Stimulated activated CD8-positive, alpha-beta memory T cell treated with anti-CD3 and anti-CD28 coated beads, Interleukin-2, amount 100 ng/mL, for 48 hours (primary cell): ENCODE measurements at places on chromosomes 1 and 21.

- DNase-seq = no peak
Observed at GRCh38 chr1:67342076-67342890, 34.6 kb downstream of the IL12RB2 start.

DNA sequence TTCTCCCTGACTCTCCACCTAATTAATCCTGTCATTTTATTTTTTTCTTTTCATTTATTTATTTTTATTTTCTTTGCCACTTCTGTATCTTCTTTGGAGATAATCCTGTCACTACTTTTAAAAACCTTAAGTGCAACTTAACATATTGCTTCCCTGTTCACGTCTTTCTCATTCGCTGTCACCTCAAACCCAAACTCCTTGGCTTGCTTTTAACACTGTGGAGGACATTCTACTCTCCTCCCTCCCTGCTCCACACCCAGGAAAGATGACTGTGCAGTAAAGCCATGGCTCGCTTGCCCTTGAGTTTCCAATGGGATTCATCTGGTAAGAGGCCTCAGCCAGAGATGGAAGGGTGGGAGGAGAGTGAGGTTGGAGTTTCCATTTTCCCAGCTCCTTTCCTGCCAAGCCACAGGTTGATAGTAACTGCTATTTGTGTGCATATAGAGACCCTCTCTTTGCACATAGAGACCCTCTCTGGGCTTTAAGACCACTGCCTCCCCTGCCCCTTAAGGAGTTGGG lies 6.4 kb upstream of the BRWD1 start:
- no peak for DNase-seq

DNA sequence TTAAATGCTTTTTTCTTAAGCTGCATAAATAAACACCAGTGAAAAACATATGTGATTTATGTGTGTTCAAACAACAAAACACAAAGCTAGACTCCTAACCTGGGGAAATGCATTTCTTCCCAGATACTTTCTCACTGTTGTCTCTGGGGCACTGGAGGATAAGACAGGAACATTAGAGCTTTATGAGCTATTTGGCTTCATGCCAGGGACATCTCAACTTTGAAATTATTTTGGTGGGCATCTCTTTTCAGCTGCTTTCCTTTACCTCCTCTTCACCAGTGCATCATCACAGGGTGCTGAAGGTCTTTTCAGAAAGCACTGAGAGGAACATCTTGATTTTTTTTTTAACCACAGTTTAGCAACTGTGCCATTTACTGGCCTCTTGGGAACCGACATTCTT lies 212.9 kb downstream of the DNM3 start:
- DNase-seq = no peak

DNA sequence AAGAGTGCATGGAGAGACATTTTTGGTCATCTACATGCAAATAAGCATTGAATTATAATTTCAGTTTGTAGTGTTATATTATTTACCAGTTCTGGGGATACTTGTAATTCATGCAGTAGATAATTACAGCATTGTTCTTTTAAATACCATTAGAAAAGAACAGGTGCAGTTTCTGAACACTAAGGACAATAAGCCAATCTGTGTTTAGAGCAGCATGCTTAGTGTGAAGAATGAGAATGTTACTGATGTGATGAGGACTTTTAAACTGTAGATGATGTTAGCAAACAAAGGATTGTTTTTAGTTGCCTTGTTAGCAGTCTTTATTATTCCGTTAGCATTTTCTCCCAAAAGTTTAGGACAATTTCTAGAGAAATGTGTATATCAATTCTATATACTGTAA lies 348.3 kb downstream of the BRINP3 start:
- DNase-seq = no peak

- DNase-seq = no peak
Observed at GRCh38 chr1:44719318-44719717, 11.7 kb downstream of the RNU5D-1 start.

- DNase-seq = no peak
Observed at GRCh38 chr1:65149351-65150107, 1.5 kb downstream of the AK4 start.

DNA sequence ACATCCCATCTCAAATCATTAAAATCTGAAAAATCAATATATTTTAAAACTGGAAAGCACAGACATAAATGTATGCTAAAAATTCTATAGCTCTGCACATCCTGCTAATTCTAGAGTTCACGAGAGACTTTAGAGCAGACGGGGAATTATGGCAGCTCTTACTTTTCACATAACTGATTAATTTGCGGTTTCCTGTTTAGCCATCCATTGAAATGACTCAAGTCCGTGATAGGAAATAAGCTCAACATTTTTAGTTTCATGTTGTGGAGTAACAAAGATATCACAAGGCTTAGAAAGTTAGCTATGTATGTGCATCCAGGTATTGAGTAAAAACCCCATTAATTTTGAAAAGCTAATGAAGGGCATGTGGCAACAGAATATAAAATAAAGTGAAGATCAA lies 123.2 kb downstream of the SMYD2 start:
- no peak for DNase-seq

DNA sequence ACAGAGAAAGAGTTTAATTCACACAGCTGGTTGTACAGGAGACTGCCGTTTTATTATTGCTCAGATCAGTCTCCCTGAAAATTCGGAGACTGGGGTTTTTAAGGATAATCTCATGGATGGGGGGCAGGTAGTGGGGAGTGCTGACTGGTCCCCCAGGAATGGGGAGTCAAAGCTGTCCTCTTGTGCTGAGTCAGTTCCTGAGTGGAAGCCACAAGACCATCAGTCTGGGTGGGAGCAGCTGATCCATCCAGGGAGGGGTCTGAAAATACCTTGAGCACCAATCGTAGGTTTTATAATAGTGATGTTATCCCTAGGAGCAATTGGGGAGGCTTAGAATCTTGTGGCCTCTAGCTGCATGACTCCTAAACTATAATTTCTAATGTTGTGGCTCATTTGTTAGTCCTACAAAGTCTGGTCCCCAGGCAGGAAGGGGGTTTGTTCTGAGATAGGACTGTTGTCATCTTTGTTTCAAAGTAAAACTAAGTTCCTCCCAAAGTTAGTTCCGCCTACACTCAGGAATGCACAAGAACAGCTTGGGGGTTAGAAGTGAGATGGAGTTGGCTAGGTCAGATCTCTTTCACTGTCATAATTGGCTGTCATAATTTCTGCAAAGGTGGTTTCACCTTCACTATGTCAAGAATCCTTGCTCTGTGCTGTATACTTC lies 50.3 kb downstream of the TRAF5 start:
- DNase-seq = no peak

DNA sequence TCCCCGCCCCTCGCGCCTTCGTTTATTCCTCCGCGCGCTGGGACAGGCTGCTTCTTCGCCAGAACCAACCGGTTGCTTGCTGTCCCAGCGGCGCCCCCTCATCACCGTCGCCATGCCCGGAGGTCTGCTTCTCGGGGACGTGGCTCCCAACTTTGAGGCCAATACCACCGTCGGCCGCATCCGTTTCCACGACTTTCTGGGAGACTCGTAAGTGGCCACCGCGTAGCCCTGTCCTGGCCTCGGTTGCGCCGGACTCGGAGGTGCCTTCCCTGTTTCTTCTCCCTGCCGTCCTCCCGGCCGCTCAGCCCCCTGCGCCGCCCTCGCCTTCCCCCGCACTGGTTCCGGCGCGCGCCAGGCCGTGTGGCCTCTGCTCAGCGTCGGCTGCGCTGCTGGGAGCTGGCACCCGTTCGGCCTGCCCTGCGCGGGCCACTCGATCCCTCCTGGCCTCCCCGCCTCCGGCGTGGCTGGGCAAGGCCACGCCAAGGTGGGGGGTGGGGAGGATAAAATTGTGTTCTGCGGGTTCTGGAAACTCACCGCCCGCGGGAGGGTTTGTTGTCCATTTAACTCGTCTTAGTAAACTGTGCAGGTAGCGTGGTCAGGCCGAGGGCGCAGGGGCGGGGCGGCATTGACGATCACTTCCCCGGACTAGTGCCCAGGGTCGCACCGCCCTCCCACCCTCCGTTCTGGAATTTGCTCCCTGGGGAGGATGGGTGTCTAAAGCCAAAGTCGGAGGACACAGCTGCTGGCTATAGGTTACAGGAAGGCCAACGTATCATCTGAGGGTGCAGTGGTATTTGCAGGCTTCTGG lies at the start of gene PRDX6:
TSS of gene PRDX6 (plus strand) at position 50 of the 808 bp plus-strand sequence. CDS start at position 113, 63 bp downstream.
- DNase-seq = no peak

DNA sequence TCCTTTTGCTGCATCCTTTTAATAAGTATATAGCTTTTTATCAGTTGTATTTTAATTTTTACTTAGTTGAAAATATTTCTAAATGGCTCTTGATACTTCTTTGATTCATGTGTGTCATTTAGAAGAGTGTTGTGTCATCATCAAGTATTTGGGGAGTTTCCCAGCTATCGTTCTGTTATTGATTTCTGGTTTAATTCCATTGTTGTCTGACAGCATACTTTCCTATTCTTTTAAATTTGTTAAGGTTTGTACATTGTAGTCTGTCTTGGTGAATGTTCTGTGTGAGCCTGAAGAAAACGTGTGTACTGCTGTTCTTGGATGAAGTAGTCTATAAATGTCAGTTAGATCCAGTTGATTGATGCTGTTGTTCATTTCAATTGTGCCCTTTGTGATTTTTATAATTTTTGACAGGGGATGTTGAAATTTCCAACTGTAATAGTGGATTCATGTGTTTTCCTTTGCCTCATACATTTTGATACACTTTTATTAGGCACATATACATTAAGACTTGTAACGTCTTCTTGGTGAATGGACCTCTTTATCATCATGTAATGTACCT lies 24.8 kb downstream of the SDCCAG8 start:
- DNase-seq = no peak

GRCh38 chr1:156060937-156061636 lies at the start of gene RAB25:
TSS of gene RAB25 (plus strand) at chr1:156061160. CDS start at chr1:156061401, 241 bp downstream.
- DNase-seq = no peak
